ENCODE measurements at places on chromosomes 13 and 19.

- peak; percentile 57 for DNase-seq
Measured at GRCh38 chr19:4768934-4769777, 22.4 kb upstream of the FEM1A start.

DNA sequence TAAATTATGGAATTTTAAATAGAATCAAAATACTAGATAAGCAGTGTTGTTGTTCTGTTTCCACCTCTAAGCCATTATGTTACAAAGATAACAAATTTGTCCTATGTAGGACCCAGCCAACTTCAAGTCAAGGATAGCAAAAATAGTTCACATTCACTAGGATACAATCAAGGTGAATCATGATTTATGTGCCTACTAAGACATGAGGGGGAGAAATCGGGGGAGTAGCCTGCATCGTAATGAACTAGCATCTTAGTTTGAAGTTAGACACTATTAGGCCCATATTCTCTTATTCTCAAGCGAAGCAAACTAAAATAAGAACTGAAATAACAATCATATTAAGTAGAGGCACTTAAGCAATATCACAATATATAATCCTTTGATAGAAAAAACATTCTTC, 779.4 kb upstream of the PCDH9 start:
- DNase-seq = no peak

DNA sequence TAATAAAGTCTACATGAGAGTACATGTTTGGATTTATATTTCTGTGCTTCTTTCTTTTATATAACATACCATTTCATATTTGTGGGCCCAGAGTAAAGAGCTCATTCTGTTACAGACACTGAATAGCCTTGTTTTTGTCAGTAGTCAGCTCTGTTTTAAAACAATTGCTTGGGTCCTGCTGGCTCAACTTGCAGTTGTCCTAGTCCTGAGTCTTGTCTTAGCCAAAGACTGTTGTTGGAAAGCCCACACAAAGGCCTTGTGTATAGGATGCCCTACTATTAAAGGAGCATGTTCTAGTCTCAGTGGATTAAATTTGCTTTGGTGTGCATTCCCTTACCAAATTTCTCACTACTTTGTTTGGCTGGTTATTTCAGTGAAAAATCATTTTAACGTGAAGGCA, 3.8 kb upstream of the KCNRG start:
- no peak for DNase-seq

DNA sequence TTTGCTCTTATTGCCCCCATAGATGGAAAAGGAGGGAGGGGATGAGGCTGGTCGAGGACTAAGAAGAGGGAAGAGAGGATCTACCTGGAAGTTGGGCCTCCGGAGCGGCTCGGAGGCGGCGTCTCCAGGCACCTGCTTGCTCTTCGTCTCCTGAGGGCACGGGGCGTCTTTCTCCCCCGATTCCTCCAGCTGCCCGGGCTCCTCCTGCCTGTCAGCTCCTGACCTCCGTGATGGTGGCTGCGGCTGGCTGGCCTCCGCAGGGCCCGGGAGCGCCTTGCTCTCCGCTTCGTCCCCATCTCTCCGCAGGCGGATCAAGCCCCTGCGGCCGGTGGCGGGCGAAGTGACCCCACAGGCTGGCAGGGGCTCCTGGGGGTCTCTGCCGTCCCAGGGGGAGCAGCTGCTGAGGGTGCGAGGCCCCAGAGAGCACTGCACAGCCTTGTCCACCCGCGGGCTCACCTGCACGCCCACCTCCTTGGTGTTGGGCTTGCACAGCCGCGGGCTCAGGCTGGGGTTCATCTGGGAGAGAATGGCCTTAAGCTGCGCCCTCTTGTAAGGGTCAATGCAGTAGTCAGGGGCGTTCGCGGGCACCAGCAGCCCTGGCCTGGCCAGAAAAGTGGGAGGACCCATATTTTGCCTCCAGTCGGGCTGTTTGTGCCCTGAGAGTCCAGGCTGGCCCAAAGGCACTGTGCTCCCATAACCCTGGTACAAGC, 3.8 kb downstream of the ZAR1L start:
- DNase-seq = no peak

DNA sequence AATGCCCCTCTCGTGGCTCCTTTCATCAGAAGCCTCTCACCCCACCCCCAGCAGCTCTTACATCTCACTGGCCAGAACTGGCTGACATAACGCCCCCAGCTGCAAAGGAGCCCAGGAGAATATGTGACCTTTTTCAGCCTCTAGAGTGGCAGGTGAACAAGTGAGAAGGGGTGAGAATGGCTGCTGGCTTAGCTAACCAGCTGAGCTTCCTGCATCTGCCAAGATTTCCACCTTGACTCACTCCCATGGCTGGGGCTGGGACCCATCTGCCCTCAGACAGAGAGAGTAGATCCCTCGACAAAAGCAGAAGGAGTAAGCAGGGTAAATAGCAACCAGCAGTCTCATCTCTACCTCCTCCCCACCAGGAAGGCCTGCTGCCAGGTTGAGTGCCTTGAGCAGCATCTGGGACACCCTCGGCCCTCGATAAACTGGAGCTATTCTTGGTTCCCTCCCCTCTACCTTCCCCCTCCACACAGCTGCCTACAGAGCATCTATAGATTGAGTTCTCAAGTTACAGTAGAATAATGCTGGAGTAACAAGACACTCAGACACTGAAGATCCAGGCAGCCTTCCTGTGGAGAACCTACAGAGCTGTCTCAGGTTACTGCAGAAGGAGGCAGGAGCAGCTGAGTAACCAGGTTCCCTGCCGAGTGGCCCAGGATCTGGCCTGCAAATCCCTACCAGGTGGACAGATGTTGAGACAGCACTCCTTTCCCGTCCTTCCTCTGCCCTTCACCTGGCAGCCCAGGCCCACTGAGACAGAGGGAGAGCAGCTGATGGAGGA, 15.5 kb downstream of the KASH5 start:
- DNase-seq = no peak

DNA sequence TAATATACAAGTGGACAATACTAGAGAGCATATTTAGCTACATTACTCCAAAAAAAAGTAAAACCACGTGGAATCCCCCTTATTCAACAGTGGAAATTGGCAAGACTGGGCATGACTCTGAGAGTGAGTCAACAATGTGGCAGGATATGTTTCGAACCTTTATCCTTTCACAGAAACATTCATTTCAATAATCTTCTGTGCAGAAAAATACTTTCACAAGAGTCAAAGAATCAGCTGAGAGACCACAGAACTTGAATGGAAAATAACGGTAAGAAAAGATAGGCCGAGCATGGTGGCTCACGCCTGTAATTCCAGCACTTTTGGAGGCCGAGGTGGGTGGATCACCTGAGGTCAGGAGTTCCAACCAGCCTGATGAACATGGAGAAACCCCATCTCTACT, 25.1 kb upstream of the CD70 start:
- no peak for DNase-seq

DNA sequence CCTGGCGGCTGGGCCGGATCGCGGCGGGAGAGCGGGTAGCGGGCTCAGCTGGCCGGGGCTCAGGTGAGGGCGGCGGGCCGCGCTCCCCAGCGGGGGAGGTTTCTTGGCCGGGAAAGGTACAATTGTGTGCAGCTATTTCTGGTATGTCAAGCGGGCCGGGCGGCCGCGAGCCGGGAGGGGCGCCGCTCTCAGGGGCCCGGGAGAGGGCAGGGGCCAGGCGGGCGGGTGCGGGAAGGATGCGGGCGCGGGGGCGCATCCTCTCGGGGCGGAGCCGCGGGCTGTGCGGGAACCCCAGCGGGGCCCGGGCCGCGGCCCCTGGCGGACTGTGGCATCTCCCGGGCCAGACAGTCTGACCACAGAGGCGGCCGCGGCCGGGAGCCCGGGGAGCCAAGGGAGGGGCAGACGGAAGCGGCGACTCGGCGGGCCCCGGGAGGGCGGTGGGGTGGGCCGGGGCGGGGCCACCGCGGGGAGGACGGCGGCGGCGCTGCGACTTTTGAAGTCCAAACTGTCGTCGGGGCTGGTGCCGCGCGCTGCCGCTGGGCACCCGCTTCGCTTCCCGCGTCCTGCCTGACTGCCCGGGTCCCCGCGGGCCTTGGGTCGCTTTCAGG, at the start of gene LMO7:
Gene LMO7, plus strand, starts transcription at position 503 of the 608 bp plus-strand sequence. CDS start 328 bp downstream, outside the sequence.
- peak; percentile 66 for DNase-seq

DNA sequence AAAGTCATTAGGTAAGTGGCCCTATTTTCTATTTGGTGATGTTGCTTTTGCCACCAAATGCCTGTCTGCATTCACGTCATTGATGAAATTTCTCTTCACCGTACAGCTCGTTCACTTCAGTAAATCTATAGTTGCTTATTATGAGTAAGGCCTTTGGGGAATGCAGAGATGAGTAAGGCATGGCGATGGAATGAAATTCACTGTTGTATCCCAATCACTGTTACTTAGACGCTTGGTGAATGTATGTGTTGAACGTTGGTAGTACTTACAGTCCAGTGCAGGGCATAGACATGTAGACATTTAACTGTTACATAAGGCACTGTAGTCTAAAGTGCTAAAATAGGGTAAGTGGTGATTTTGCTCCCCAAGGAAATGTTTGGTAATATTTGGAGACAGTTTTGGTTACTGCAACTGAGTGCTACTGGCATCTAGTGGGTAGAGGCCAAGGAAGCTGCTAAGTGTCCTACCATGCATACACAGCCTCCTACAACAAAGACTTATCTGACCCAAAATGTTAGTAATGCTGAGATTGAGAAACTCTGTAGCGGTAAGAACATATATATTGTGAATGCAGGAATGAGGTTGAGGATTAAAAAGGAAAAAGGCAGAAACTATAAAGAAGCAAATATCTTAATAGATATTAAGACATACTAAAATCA, 5.8 kb downstream of the AKAP11 start:
- DNase-seq = no peak

- DNase-seq = no peak
Measured at GRCh38 chr19:29309637-29310036, 96.7 kb upstream of the UQCRFS1 start.

DNA sequence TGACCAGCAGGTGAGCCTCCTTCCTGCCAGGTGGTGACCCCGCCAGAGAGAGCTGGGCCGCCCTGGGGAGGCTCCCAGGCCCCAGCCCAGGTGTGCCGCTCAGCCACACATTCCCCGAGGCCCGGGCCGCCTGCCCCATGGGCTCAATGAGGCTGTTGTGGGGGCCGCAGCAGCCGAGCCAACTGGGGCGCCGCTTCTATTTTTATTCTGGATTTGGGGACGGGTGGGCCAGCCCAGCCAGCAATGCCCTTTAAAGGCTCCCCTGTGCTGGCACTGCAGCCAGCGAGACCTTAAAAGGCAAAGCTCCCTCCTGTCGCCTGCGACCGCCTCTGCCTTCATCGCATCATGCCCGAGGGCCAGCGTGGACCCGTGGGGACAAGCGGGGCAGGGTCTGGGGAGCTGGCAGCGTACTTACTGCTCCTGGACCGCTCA, 17.7 kb upstream of the CRTC1 start:
- DNase-seq = no peak

DNA sequence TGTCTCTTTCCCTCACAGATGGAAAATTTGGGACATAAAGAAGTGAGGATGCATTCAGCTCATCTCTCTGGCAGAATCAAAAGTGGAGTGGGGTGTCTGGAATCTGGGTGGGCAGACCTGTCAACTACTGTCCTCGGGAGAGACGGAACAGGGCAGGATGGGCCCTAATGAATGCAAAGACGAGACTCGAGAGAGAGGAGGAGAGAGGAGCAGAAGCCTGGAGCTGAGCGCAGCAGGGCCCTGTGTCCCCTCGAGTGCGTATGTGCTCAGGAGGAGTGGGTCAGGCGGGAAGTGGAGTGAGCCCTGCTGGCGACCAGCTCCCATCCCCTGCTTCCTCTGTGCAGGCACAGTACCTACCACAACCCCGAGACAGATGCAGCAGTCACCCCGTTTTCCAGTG, 78.9 kb downstream of the TEX29 start:
- DNase-seq = no peak

GRCh38 chr13:51729866-51730553, 74.0 kb downstream of the DHRS12 start:
- peak; percentile 93 for DNase-seq

- no peak for DNase-seq
Measured at GRCh38 chr13:70945506-70945905, 837.3 kb upstream of the KLHL1 start.

GRCh38 chr19:1065606-1066109, 1.3 kb upstream of the ARHGAP45 start:
- DNase-seq = no peak

GRCh38 chr19:47227352-47228167, 3.4 kb downstream of the BBC3 start:
- DNase-seq = peak; percentile 93

GRCh38 chr19:10998666-10999065, 37.8 kb downstream of the SMARCA4 start:
- no peak for DNase-seq

GRCh38 chr19:9967326-9967725, 31.0 kb upstream of the OLFM2 start:
- DNase-seq = no peak

DNA sequence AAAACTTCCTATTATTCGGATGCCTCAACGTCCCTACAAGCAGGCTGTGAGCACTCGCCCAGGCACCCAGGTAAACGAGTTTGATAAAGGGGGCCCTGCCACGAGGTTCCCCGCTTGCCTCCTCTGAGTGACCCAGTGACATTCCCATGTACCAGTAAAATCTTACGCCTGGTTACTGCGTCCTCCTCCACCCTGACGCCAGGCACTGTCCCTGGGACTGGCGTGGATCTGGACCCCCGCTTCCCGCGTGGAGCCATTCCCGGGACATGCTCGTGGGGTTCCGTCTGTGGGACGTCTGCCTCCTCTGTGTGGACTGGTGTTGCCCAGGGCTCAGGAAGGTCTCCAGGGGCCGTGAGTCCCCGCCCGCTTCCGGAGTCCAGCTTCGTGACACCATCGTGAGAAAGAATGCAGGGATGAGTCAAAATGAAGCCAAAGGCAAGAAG, 407 bp upstream of the ZNF550 start:
- peak; percentile 72 for DNase-seq

GRCh38 chr19:17289489-17289888, 7.8 kb downstream of the ANKLE1 start:
- DNase-seq = peak; percentile 82
